Activated CD4-positive, CD25-positive, alpha-beta regulatory T cell treated with anti-CD3 and anti-CD28 coated beads, Interleukin-2, amount 50 U/mL, for 72 hours (primary cell): ENCODE measurements at places on chromosomes 3 and 15.

DNA sequence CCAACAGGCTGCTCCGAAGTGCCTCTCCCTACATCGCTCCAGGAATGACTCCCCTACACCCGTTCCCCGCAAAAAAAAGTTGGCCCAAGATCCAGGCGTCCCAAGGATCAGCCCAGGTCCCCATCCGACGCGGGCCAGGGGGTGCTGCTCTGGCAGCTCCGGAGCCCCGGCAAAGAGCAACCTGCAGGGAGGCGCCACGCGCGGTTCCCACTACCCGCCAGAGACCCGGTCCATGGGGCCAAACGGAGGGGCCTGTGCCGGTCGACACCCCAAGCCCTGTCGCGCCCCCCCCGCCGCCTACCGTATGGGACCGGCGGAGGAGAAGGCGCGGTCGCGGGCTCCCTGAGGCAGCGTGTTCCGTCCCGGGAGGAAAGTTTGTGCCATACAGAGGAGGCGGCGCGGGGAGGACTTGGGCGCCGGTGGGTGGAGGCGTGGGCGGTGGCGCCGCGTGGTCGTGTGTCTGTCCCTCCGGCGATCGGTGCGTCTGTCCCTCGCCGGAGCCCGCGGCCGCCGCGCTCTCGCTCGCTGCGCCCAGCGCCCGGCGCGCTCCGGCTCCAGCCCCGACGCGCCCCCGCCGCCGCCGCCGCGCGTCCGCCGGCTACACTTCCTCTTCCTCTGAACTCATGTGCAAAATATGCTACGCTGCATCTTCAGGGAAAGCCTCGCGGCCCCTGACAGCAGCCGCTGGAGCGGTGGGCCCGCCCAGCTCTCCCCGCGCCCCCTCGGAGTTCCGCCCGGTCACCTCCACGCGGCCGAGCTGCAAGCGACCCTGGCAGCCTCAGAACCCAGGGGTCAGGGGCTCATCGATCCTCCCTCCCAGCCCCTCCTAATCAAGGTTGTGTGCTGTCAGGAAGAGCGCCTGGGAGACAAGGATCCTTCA is at the start of gene RFTN1:
RFTN1 (minus strand) TSS at position 559 of the 880 bp plus-strand sequence. CDS start 19,830 bp downstream, outside the sequence.
- DNase-seq, result peak; percentile 66

DNA sequence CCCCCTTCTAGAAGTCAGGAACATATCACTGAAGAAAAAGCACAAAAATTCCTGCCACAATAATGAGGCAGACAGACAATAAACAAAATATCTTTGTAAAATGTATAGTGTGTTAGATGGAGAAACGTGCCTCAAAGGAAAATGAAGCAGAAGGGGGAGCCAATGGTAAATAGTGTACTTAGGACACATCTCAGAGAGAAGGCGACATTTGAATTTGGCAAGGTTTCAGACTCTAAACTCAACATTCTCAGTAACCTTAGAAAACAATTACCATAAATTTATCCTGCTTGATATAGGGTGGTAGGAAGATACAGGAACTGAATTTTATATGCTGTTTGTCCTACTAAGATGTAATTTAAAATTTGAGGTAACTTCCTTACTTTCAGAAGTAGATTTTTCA is 52.6 kb upstream of the PTX3 start:
- no peak for DNase-seq

GRCh38 chr3:192637803-192638202 is 89.5 kb downstream of the FGF12 start:
- no peak for DNase-seq

DNA sequence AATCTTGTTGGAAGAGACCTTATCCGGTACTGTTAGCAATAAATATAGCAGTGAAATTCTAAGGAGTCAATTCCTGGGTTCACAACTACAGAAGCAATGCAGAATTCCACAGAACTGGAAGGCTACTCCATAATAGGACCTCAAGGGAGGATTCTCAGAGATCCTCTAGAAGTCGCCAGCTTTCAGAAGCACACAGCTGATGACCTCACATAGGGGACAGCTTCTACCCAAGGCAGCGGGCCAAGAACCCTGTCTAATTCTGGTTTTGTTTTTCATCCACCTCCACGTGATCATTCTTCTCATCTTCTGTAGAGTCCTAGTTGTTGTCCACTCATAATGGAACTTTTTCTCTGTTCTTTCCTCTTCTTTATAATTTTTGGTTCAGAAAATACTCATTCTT is 99.4 kb downstream of the ERC2 start:
- DNase-seq, result no peak

GRCh38 chr3:177565981-177566380 is 368.7 kb upstream of the TBL1XR1 start:
- DNase-seq, result no peak

DNA sequence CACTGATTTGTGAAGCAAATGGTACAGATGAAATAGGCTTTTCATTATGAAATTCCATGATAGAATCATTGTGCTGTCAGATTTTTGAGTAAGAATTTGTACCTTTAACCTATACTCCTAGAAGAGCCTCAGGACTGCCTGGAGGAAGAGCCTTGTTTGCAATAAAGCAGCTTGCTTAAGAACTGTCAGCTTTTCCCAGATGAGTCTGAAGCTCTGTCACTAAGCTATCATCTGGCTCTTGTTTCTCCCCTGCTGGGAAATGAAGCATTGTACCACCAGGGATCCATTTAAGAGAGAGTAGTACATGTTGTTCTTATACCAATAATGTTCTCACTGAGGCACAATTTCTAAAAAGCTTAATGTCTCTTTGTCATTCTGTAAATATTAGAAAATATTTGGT is 85.1 kb upstream of the FLNB start:
- no peak for DNase-seq

DNA sequence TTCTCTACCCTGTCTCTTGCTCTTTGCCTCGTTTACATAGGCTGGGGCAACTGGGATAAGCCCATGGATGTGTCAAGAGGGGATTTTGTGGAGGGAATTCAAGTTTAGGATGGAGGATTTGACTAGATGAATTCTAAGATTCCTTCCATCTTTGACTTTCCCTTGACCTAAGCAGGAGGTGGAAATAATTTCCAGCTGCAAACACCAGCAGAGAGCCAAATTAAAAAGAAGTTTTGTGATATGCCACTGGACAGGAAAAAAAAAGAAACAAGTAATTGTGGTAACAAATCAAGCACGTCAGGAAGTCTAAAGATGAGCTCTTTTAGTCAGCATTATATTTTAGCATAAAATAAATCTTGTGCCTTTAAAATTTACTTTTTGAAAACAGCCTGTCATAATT is 49.8 kb downstream of the KCNMB2 start:
- DNase-seq, result no peak

DNA sequence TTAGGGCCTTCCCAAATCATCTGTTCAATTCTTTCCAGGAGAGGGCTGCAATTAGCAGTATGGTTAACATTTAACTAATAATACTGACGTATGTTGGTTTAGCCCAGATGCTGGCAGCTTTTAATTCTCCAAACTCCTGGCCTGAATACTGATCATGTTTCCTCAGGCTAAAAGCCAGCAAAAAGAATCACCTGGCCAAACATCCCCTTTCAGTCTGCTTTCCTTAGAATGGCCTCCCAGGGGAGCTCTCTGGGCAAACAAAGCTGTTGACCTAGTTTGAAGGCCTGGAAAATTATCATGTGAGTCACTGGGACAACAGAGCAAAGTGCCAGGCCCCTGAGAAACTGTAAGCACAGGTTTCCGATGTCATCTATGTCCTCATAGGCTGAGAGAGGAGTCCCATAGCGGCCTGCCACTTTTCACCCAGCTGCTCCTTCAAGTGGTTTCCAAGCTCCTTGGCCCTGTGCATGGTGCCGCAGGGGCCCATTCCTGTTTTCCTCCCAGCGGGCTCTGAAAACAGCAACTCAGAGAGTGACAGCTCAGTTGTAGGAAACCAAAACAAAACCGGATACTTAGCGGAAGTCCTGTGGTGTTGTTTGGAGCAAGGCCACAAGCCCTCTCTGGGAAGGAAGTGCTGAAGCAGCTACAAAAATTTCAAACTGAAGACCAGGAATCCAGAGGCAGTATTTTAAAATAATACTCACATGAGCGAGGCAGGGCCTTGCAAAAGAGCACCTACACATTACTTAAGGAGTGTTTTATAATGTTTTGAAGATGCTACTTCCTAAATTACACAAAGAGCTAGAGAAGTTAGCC is 36.5 kb upstream of the RAB11A start:
- no peak for DNase-seq

GRCh38 chr3:187809612-187809991 is 64.3 kb upstream of the BCL6 start:
- no peak for DNase-seq

DNA sequence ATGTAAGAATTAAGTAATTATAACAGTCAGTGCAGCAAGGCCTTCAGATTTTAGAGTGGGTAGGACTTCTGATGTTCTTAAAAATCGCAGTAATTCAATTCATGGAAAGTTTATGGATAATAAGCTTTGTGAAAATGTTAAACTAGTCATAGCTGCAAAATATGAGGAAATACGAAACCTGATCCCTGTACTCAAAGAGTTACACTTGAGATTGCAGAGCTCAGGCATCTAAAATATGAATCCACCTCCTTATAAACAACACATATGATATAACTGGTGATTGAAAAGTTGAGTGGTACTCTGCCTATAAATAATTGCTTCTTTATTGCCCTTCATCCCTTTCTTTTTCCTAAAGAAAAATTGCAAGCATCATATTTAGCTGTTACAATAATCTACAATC is 473.3 kb downstream of the OTOL1 start:
- DNase-seq, result no peak

GRCh38 chr3:152760024-152760563 is 74.8 kb upstream of the P2RY1 start:
- no peak for DNase-seq

DNA sequence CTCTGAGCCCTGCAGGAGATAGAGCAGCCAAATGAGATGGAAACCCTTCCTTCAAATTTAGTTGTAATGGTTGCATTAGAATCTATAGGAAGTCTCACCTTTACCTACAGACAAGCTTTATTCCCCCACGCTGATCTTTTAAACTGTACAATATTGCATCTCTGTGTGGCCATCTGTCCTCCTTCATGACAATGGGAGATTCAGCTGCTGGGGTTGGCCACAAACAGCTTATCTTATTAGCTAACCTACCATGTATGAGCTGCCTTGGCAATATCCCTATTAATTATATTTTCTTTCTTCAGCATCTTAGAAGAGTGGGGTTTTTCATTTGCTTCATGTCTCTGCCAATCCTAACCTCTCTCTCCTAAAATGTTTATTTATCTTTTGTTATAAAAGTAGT is 238.7 kb upstream of the NR2E3 start:
- no peak for DNase-seq

DNA sequence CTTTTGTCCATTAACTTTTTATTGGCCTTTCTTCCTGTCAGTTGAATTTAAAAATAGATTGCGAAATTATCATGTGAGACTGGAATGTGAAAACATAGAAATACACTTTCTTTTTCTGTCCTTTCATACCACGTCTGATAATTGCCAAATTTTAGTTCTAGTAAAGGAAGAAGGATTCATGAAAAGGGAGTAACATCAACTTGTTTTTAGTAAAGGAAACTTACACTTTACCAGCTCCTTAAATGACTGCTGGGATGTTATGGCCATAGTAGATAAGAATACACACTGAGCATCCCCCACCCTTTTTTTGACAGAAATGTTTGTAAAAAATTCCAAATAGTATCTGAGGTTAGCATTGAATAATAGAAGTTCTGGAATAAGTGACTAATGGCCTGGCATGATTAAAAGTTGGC is 137.9 kb downstream of the NEO1 start:
- DNase-seq, result no peak

DNA sequence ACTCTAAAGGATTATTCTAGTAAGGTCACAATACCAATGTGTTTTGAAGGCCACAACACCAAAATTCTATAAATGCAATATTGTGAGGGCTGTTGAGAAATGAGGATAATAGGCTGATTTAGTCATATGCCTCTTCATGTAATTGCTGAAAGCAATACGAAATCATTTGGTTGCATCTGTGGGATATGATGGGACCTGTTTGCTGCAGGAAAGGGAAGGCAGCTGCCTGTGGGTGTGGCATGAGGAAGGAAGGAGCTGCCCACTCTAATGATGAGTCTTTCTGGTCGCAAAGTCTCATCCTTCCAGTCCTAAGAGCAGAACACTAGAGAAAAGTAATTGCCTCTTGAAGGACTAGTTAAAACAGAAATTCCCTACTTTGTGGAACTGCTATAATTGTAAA is 245.3 kb upstream of the ZPLD1 start:
- DNase-seq, result no peak

DNA sequence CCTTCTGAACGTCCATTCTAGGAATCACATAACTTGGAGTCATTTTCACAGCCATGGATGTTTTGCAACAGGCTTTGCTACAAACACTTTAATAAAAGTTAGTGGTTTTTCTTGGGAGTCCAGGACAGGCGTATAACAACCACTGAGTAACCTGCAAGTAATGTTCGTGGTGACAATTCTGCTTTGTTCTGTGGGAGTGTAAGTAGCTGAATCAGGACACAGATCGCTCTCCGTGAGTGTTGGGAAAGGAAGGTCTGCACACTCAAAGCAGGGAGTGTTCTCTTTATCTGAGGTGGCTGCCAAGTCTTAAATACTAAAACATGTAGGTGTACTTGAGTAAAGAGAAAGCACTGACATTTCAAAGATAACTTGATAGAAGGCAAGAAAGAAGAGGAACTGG is 7.9 kb upstream of the BNC1 start:
- no peak for DNase-seq

GRCh38 chr3:185029086-185029485 is 123.8 kb downstream of the C3orf70 start:
- DNase-seq, result no peak

GRCh38 chr3:15305359-15305844 is 27.0 kb downstream of the SH3BP5 start:
- DNase-seq, result no peak

DNA sequence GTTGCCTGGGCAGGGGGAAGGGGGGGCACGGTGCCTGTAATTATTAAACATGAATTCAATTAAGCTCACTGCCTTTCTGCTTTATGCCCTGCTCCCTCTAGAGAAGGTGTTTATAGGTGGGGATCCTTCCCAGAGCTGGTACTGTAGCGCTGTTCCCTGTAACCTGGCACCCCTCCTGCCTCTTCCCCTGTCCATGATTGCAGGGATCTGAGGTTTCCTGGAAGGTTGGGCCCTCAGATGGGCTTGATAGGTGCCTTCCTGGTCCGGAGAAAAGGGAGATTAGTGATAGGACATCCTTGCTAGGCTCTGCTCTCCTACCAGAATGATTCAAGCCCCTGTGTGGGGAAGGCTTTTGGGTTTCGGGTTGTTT is 2.1 kb upstream of the FAM131A start:
- no peak for DNase-seq

DNA sequence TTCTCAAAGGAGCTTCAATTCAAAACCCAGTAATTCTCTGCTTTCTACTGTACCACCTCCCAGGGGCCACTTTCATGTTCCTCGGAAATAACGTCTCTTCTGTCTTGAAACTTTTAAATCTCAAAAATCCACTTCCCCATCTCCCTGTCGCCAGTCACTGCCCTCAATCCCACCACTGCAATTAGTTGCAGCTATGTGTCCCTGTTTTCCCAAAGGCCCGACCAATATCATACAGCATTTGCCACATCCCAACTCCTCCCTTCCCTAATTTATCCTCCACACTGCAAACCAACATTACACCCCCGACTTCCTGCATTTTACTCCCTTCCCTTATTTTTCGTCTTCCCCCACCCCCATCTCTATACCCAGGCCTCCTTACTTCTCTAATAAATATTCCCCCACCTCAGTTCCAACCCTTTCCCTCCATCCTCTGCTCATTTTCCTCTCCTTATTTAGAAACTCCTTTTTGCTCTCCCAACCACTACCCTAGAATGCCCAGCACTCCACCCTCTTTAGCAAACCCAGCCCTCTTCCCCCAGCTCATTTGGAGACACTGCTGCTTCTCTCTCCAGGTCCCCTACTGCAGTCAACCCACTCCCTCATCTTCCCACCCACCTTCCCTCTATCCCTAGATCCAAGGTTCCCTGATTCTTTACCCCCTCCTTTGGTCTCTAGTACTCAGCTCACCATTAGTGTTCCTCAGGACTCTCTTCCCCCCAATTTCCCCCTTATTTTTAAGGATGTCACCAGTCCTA is 1.1 kb downstream of the NPTN start:
- no peak for DNase-seq
